D341Med (cell line): ENCODE measurements at places on chromosomes 7 and 10.

DNA sequence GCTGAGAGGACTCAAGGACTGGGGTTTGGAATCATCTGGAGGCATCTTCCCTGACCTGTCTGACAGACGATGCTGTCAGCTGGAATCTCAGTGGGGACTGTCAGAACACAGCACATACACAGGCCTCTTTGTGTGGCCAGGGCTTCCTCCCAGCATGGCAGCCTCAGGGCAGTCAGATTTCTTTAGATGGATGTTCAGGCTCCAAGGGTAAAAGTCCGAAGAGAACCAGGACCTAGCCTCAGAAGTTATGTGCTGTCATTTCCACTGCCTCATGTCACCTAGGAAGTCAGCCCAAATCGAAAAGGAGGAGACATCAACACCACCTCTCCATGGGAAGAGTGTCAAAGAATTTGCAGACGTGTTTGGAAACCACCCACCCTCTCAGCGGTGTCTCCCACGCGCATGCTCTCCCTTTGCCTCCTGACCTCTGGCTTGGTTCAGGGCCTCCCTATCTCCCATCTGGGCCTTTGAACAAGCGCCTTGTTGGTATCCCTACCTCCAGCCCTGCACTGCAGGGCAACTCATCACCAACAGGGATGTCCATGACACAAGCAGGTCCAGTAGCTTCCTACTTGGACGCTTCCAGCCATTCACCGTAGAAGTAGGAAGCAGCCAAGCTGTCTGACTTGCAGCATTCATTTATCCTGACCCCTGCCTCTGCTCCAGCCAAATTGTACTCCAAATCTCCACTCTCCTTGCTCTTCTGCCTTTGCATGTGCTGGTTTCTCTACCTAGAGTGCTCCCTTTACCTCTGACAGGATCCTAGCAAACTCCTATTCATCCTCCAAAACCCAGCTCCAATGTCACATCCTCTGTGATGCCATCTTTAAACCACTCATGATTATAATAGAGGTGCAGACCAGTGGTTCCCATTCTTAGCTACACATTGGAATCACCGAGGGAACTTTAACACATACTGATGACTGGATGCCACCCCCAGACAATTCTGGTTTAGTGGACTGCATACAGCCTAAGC is 121.6 kb downstream of the OAT start:
- no peak for DNase-seq

DNA sequence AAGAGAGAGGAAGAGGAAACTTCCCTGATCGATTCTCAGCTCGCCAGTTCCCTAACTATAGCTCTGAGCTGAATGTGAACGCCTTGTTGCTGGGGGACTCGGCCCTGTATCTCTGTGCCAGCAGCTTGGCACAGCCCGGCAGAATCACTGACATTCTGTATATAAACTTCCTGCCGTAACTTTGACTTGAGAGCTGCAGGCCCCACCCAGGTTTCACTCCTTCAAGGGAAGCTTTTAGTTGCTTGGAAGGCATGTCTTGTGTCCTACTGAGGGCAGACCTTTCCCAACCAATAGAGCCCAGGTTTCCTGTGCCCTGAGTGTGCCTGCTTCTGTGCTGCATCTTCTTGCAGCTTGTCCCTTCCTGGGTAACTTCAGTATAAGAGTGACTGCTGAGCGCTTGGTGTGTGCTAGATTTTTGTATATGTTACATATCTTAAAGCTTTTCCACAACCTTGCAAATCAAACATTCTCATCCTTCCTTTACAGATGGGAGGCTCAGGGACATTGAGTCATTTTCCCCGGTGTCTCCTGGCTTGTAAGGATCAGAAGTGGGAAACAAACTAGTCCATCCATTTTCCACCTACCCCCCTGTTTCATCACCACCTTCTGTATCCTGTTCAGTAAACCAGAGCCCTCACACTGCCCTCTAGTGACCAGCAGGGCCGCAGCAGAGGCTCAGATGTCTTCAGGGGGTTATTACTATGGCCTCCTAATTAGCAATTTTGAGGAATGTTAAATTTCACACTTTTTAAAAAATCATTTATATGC is 225.2 kb upstream of the PRSS58 start:
- peak; percentile 66 for DNase-seq

- no peak for DNase-seq
Observed at GRCh38 chr7:47179812-47180515, 401.9 kb downstream of the TNS3 start.

- DNase-seq, result no peak
Observed at GRCh38 chr10:15182540-15183207, 14.2 kb upstream of the NMT2 start.

- no peak for DNase-seq
Observed at GRCh38 chr10:1360011-1360557, 303.9 kb downstream of the WDR37 start.

DNA sequence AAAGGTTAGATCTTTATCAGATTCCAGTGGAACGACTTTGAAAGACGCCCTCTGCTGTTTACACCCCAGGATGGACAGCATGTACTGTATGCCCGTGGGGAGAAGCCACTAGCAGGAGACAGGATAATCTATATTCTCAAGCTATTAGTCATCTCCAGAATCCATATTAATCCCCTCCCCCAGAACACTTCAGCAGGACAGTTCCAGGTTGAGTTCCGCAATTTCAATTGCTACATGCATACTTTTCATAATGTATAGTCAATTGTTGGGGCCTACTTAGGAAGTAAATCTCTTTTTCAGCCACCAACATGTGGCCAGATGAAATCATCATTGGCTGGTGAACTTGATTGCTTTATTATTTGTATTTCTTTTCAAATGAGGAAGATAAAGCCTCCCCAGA is 313.1 kb upstream of the SMIM30 start:
- no peak for DNase-seq

- peak; percentile 87 for DNase-seq
Observed at GRCh38 chr7:23261843-23262452, 15.4 kb downstream of the GPNMB start.

DNA sequence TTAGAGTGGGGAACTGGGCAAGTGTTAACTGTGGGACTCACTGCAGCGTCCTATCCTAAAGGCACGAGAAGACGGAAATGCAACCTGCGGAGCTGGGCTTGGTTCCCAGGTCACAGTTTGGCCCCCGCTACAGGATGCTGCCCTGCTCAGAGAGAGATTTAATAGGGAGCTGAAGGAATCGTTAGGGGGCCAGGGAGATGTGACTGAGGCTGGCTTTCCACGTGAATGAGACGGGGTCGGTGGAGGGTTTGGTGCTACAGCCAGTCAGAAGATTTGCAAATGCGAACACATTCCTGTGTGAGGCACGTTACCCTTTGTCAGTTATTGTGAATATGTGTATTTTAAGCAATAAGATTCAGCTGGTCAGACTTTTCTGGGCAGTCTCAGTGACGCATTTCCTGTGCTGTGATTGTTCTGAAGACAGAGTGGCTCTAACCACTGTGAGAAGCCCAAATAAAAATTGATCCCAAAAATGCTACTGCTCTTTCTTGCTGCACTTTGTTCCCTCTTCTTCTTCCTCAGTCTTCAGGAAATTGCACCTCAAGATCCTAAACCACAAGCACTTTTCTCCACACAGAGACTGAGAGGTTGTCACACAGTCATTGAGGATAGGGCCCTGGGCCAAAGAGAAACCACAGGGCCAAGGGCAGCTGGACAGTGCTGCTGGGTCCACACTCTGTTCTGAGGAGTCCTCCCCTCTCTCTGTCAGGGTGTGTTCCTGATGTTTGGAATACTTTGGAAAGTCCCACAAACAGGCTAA is 21.2 kb downstream of the CYP17A1 start:
- DNase-seq, result no peak

- DNase-seq, result no peak
Observed at GRCh38 chr7:55624813-55625212, 52.5 kb upstream of the VOPP1 start.

- no peak for DNase-seq
Observed at GRCh38 chr10:124826262-124826661, 24.6 kb downstream of the ABRAXAS2 start.

- no peak for DNase-seq
Observed at GRCh38 chr10:67772894-67773511, 65.0 kb downstream of the DNAJC12 start.

- DNase-seq, result no peak
Observed at GRCh38 chr7:101985057-101985902, 167.9 kb downstream of the CUX1 start.

DNA sequence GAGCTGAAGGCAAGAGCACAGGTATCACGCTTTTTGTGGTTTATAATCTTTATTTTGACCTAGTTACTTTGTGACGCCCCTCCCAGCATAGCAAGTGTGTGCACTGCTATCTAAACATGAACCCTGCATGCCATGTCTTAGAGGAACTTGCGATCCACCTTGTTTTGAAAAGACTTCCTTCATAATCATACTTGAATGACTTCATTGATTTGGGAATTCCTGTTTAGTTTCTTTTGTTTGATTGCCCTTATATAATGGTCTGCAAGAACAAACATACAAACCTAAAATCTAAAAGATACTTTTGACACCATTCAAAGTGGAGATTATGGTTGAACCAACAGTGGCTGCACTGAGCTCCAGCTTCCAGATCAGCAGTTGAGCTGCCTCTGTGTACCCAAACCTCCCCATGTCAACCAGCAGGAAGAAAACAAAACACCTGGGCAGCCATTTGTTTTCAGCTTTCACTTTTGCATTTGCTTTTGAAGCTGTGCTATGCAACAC is 132.6 kb downstream of the CELF2 start:
- DNase-seq, result no peak

DNA sequence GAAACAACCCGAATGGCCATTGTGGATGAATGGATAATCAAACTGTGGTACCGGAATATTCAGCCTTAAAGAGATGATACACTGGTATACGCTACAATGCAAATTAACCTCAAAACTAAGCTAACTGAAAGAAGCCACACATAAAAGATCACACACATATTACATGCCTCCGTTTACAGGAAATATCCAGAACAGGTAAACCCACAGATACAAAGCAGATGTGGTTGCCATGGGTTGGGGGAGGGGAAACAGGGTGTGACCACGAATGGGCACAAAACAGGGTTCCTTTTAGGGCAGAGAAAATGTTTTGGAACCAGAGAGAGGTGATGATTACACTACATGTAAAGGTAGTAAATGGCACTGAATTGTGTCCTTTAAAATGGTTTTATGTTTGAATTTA is 16.6 kb downstream of the ESYT2 start:
- DNase-seq, result no peak

GRCh38 chr10:105041956-105042355 is 400.9 kb downstream of the SORCS3 start:
- DNase-seq, result no peak

DNA sequence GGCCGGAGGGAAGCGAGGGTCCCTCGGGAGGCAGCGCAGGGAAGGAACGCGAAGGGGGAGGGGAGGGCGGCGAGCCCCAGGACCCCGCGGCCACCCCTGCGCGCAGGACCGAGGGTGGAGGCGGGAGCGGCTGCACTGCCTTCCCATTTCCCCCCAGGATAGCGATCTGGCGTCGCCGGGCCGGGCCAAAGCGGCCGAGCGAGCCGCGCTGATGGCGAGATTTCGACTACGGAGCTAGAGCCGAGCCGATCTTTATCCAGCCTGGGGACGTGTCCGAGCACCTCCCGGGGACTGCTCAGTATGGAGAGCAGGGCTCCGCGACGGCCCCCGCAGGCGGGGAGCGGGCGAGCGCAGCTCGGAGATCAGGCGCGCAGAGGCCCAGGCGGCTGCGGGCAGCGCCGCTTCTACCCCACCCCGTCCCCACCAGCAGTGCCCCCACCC is 590 bp upstream of the CRTAC1 start:
- DNase-seq, result no peak

GRCh38 chr10:12699781-12700556 is 301.5 kb downstream of the CCDC3 start:
- no peak for DNase-seq

DNA sequence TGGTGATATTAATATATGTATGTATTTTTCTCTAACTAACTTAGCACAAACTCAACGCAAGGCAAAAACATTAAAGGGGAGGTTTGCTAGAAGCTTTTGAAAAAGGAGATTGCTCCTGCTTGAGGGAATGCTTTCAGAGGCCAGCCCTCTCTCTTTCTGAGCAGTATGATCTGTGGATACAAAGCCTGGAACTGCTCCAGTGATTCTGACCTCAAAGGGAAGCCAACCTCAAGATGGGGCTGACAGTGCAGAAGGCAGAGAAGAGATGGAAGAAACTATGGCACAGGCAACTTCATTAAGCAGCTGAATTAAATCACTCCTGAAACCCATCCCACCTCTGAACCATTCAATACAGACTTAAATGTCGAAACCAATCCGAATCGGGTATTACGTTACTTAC is 102.4 kb downstream of the USP6NL start:
- DNase-seq, result no peak

GRCh38 chr7:149293338-149293737 is 31.3 kb downstream of the ZNF783 start:
- DNase-seq, result peak; percentile 15

DNA sequence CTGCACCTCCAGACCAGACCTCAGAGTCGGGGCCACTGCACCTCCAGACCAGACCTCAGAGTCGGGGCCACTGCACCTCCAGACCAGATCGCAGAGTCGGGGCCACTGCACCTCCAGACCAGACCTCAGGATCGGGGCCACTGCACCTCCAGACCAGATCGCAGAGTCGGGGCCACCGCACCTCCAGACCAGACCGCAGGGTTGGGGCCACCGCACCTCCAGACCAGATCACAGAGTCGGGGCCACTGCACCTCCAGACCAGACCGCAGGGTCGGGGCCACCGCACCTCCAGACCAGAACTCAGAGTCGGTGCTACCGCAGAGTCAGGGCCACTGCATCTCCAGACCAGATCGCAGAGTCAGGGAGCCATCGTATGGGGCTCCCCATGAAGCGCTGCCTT is 105.9 kb downstream of the ACTR3B start:
- no peak for DNase-seq

GRCh38 chr7:4124556-4125477 is 557.3 kb upstream of the FOXK1 start:
- DNase-seq, result no peak

- DNase-seq, result no peak
Observed at GRCh38 chr10:78433766-78434535, 400.3 kb downstream of the RPS24 start.

DNA sequence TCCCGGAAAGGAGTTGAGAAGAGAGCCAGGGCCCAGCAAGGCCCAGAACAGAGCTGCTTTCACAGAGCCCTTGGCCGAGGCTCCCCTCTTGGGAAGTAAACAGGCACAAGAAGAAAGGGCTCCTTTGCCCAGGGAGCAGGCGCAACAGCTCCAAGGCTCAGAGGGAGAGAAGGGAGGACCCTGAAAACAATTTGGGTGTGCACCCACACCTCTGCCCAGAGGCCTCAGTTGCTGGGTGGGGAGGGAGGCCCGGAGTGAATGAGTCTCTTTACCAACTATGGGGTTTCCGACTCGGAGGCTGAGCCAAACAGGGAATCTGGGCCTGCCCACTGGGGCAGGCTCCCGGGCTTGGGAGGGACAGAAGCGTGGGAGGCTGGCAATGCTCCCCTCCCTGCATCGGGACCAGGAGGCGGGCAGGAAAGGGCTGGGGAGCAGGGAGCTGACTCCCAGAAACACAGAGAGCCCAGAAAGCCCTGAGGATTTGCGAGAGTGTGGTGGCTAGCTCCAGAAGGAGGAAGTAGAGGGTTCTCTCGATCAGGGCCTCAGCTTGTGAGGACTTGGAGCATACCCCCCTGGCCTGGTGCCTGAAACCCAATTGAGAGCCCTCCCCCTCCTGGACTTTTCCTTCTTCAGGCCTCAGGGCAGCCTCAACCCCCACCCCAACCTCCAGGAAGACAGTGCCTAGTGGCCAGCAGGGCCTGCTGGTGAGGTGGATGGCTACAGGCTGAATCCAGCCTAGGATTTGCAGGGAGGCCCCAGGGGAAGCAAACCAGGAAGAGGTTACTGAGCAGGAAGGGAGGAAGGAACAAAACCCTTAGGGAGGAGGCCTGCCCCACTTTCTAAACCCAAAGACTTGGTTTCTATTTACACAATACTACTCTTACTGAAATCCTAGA is 6.2 kb downstream of the C10orf105 start:
- no peak for DNase-seq
